Ammon's horn (tissue), 1 donor: ENCODE measurements at places on chromosomes 12 and 14.

GRCh38 chr14:52413729-52414408 lies 99.8 kb downstream of the PTGER2 start:
- no peak for DNase-seq

DNA sequence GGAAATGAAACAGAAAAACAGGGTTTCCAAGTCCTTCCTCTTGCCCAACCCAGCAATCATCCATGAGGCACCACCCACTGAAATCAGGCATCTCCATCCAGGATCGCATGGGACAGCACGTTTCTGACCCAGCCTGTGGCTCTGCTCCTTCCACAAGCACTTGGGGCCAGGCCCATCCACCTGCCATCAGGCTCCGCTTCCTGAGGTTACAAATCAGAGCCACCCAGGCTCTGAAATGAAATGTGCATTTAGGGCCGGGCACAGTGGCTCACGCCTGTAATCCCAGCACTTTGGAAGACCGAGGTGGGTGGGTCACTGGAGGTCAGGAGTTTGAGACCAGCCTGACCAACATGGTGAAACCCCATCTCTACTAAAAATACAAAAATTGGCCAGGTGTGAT lies 717 bp upstream of the KRT78 start:
- no peak for DNase-seq

DNA sequence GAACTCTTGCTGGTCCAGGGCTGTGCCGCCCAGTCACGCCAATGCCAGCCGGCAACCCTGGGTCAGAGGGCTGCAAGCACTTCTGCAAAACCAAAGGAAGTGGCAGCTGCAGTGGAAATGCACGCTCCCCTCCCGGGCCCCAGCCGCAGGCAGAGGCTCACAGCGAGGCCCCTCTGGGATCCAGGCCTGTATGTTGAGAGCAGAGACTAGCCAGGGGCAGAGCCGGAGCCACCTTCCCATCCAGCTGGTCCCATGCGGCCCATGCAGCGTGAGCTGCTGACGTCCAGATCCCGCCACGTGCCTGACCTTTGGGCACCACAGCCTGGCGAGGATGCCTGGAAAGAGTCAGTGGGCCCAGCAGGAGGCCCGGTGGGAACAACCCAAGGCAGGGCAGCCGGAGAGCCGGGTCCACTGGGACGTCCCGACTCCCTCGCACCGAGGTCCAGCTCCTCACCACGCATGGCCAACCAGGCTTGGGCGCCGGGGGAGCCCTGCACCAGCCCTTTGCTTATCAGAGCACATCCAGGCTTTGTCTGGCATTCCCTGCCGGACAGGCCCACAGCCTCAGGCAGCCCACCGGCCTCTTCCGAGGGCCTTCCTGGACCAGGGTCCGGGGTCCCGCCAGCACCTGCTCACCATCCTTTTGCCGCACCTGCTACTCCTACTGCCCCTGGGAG lies 4.3 kb downstream of the GPR132 start:
- peak; percentile 56 for DNase-seq

GRCh38 chr14:52377940-52378339 lies 63.8 kb downstream of the PTGER2 start:
- DNase-seq, result no peak

DNA sequence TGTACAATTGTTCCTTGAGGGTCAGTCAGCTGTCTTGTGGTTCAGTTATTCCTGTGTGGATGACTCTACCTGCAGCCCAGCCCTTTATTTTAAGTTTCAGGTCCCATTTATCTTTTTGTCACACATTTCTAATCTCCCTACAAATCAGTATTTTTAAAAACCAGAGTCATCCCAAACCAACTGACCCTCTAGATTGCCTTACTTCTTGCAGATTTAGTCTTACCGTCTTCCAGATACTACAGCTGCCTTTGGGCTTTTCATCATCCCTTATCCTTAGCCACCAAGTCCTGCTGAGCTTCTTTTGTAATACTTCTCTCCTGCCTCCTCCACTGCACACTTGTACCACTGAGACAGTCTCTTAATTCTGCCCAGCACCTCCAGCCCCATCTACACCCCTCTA lies 54.9 kb downstream of the PRKCH start:
- no peak for DNase-seq

DNA sequence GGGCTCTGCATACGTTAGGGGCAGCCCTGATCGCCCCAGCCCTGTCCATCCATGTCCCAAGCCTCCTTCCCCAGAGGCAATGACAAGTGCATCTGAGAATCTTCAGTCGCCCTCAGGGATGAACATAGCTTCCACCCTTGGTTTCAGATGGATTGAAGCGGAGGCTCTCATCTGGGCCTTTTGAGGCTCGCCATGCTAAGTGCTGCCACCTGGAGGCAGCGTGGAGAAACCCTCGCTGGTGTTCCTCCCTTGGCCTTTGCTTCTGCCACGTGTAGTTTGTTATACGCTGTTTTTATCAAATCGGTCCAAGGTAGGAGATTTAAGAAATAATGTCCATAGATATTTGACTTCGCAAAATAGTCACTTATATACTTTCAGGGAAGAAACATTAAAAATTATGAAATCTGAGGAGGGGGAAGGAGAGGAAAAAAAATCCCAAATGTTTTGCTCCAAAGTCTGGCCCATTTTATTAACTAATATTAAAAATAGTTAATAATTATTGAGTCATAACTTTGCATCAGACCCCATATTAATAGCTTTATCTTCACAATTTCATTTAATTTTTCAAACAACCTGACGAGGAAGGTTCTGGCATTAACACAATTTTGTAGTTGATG lies 28.8 kb upstream of the LRRC10 start:
- peak; percentile 64 for DNase-seq

- no peak for DNase-seq
These were observed 938.6 kb upstream of the MDGA2 start for GRCh38 chr14:48614003-48614402.

DNA sequence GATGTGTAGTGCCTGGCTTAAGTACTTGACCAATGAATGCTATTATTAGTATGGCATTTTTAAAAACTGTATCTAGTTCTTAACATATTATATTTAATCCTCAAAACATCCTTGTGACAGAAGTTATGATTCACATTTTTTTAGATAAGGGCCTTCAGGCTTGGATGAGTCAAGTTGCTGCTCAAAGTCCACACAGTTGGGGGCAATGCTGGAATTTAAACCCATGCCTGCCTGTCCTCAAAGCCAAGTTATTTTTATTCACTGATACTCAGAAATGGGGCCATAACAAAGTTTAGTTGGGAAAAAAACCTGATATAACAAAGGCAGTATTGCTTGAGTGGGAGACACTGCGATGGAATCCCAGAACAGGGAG lies 50.6 kb downstream of the RFX4 start:
- DNase-seq, result no peak

DNA sequence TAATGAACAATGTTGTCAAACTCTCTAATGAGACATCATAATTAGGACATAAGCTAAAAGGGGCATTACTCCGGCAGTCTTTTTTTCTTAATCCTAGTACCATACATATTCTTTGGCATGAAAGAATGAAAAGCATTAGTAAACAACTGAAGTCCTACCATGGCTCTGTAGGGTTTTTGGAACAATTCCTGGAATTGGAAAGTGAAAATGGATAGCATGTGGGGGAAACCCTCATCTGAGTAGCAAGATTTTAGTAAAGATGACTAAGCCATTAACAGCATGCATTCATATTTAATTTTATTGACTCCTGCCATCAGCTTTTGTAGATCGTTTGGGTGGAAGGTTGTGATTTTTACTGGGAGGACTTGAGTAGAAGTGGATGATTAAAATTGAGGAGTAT lies 216.2 kb upstream of the PDZRN4 start:
- no peak for DNase-seq

DNA sequence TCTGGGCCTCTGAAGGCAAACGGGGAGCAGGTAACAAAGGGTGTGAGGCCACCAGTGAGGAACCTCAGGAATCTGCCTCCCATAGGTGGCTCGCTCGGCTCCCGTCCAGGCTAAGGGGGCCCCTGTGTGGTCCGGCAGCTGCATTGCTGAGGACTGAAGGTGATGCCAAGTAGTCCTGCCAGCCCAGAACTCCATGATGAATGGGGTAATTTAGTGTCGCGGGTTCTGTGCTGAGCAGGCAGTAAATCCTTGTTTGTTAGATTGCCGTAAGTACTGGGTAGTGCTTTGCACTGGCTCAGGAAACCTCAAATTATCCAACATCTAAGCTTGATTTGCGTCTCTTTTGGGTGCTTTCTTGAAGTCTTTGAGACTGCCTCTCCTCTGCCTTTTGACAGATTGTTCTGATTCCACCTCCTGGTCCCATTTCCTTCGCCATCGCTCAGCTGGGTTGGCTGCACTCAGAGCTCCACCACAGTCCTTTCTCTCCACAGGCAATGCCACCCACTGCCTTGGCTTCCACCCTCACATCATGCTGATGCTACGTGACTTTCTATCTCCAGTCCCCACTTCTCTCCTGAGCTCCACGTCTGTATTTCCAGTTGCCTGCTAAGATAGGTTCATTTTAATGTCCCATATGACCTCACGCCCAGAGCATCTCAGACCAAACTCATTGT lies 392.0 kb downstream of the FUT8 start:
- DNase-seq, result no peak

GRCh38 chr12:117441751-117442150 lies 80.3 kb upstream of the NOS1 start:
- DNase-seq, result peak; percentile 58

DNA sequence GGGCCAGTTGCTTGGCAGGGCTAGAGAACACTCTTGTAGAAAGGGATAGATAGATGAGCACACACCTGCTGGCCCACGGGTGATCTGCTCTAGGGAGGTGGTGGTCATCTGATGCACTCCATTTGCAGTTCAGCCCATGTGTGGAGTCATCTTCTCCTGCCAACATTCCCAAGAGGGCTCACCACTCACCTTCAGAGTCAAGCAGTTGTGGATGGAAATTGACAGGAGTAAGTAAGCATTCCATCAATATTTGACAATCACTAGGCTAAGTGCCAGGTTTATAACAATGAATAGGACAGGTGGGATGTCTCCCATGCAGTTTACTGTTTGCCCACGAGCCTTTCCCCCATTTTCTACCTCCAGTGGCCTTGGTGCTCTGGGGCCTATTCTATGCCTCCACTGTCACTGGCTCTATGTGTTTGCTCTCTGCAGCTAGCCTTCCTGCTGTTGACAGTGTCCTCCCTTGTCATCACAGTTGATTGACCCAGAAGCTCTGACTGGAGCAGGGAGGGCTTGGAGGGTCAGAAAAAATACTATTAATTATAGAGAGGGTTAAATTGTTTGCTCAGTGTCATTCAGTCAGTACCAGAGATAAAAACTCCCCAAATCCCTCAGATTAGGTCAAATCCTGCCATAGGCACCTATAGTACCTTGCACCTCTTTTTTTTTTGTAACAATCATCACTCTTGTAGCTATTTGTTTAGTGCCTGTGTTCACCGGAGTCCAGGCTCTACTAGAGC lies 134.6 kb upstream of the PZP start:
- DNase-seq, result no peak

- DNase-seq, result no peak
These were observed 3.6 kb downstream of the SLC48A1 start for GRCh38 chr12:47776471-47777143.

DNA sequence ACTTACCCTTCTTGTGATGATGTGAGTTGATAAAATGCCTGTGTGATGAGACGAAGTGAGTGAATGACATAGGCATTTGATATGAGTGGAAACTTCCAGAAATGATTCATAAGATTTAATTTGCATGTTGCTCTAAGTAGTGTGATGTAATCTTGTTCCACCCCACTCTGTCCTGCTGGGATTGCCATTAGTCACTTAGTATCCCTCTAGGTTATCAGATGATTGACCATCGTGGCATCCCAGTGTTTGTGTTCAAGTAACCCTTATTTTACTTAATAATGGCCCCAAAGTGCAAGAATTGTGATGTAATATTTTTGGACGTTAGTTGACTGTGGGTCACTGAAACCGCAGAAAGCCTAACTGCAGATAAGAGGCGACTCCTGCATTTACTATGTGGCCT lies 214.4 kb upstream of the DIO2 start:
- DNase-seq, result no peak

- no peak for DNase-seq
These were observed 30.4 kb upstream of the FKBP4 start for GRCh38 chr12:2764398-2764797.

GRCh38 chr14:26959437-26959836 lies 361.6 kb upstream of the NOVA1 start:
- DNase-seq, result no peak

GRCh38 chr14:92340931-92341330 lies 18.0 kb downstream of the SLC24A4 start:
- no peak for DNase-seq

- DNase-seq, result peak; percentile 85
These were observed 220.8 kb downstream of the ITPR2 start for GRCh38 chr12:26612203-26612602.

GRCh38 chr14:103302966-103303365 lies 31.1 kb upstream of the EIF5 start:
- DNase-seq, result no peak

DNA sequence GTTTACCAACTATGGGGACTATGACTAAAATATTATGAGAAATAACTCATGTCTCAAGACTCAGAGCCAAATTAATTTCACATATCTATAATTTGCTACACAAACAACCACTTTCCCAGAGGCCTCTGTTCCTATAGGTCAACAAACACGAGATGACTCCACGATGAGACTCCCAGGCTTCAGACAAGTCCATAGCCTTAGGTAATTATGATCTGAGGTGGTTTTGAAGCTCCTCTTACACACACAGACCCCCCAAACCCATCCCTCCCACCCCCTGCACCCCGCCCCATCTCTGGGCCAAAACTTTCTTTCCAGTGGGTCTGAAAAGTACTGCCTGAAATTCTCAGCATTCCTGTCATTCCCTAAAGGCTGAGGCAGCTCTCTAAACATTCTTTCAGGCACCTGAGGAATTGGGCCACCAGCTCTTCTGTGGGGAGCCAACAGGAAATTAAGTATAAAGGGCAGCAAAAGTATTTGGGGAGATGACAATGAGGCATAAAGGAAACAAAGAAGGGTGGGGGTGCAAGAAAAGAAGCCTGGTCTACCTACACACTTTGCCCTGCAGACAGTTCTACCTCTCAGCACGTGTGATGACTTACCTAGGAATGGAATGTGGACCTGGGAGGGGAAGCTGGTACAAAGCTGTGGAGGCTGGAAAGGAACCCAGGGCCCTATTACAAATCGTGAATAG lies 143.6 kb downstream of the PAWR start:
- no peak for DNase-seq

GRCh38 chr12:49126852-49127763 lies 4.1 kb downstream of the TUBA1B start:
- no peak for DNase-seq

DNA sequence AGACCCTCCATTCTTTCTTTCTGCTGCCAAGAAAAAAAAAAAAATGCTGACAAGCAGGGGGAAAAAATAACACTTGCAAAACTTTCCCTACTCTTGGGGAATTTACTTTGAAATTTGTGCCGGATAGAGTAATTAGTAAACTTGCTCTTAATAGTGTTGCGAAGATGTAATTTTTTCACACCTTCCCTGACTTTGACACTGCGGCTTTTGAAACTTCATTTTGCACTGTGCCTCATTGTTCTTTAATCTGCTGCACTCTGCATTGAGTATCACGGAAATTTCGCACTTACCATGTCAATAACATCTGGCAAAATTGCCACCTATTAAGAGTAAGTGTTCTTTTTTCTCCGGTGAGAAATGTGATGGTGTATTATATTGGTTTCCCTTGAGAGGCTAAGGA lies 596.1 kb downstream of the VRK1 start:
- no peak for DNase-seq
